ENCODE measurements at places on chromosomes 4 and X.

- DNase-seq: peak; percentile 40
Observed at GRCh38 chr4:158826882-158827281, 58.1 kb downstream of the FNIP2 start.

GRCh38 chr4:113979148-113979904 is at the start of gene ARSJ:
TSS of gene ARSJ (minus strand) at chr4:113979647. CDS start at chr4:113978834, 813 bp downstream.
- DNase-seq: peak; percentile 39

- DNase-seq: no peak
Observed at GRCh38 chrX:153696100-153696499, 8.4 kb downstream of the SLC6A8 start.

DNA sequence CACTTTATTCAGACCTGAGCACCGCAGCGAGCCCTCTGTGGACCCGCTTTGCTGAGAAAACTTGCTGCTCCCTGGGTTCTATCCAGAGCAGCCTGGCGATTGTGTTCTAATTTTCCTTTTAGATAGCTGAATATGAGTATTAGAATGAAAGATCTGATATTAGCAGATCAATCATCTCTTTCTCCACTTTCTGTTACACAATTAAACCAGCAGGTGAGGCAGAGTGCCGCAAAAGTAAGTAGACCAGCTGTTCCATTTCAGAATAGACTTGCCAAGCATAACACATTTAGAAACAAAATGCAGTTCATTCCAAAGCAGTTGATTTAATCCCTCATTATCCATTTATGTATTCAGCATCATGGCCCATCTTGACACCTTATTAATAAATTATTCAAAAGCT is 58.6 kb downstream of the PALLD start:
- no peak for DNase-seq

DNA sequence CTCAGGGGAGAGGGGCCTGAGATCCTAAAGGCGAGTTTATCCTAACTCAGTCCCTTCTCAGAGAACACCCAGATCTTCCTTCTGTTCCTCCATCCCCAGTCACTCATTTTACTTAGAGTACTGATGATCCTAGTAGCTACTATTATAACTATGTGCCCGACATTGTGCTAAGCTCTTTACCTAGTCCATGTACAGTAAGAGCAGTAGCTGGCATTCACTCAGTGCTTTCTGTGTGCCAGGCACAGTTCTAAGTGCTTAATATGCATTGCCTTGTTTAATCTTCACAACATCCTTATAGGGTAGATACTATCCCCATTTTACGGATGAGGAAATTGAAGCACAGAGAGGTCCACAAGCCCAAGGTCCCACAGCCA is 58.3 kb downstream of the FRMPD3 start:
- no peak for DNase-seq

GRCh38 chr4:165761963-165762362 is 111.1 kb upstream of the TLL1 start:
- DNase-seq: no peak

DNA sequence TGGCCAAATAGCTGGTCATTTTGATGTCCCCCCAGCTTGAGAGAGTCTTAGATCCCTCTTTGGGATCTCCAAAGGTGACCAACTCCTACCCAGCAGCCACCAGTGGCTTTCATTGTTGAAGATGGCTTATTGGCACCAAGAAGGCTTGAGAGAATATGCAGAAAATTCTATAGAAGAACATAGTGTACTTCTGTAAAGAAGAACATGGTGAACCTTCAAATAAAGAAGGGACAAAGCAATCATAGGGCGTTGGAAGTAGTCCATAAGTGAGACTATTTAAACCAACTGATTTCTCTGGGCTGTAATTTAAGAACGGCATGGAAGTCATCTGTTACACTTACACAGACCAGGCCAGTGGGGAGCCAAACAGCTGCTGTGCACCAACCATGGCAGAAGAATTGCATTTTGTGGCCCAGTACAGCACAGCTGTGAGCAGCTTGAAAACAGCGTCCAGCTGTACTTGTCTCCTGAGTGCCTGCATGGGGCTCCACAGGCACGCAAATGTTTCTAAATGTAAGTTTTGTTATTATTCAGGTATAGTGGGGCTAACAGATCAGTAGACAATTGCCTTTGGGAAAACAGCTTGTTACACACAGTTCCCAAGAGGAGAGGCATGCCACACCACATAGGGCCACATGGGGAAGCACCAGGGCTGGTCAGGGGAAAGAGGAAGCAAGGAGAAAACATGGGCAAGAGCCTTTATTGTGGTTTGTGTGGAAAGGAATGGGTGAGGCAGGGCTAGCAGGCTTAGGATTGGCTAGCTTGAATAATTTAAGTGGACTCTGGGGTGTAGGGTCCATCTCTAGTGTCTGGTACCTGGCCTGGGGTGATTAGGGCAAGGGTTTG is 125.0 kb downstream of the ARHGAP6 start:
- DNase-seq: no peak

DNA sequence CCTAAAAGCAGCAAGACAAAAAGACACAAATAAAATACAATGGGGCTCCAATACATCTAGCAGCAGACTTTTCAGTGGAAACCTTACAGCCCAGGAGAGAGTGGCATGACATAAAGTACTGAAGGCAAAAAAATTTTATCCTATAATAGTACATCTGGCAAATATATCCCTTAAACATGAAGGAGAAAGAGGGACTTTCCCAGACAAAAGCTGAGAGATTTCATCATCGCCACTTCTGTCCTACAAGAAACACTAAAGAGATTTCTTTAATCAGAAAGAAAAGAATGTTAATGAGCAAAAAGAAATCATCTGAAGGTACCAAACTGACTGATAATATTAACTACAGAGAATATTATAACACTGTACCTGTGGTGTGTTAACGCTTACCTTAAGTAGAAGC is 86.4 kb downstream of the ANKRD17 start:
- DNase-seq: no peak

GRCh38 chrX:6941041-6941440 is 206.5 kb upstream of the STS start:
- DNase-seq: no peak

DNA sequence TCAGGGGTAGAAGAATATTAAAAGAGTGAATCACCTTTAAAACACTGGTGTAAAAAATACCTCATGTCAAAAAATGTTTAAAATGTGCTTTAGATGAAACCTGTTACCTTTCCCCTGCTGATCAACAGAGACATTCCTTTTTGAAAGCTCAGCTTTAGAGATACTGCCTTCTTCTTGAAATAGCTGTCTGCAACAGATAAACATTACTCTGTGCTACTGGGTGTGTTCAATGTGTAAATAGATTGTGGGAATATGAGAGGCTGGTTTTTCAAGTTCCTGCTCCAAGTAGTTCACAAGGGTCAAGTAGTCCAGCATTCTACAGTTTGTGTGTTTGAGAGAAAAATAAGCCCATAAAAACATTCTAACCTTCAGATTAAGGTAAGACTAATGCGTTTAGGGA is at the start of gene SYTL5:
TSS of gene SYTL5 (plus strand) at position 263 of the 400 bp plus-strand sequence. CDS start 27,337 bp downstream, outside the sequence.
- DNase-seq: no peak

GRCh38 chr4:39469429-39470077 is 10.7 kb downstream of the LIAS start:
- DNase-seq: peak; percentile 48

- peak; percentile 65 for DNase-seq
Observed at GRCh38 chr4:105895583-105896460, 551 bp downstream of the NPNT start.

GRCh38 chrX:21632027-21632426 is 26.1 kb downstream of the KLHL34 start:
- DNase-seq: no peak

GRCh38 chrX:109714340-109714958 is 18.6 kb downstream of the ACSL4 start:
- DNase-seq: no peak

DNA sequence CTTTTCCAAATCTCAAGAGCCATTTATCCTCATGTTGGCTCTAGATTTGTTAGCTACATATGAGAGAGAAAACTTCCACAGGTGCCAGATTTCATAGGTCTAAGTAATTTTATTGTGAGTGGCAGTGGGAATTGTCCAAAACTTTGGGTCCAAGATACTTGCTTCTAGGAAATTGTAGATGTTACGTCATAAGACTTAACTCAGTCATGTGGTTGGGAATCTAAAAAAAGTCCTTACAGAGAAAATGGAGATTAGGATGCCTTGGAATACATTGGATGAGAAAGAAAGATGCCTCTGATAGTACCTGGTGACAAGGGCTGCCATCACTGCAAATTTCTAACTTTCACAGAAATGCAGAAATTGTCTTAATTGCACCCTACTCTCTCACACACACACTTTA is 506.5 kb downstream of the C4orf33 start:
- DNase-seq: no peak

- no peak for DNase-seq
Observed at GRCh38 chr4:7281691-7282665, 89.6 kb downstream of the SORCS2 start.

DNA sequence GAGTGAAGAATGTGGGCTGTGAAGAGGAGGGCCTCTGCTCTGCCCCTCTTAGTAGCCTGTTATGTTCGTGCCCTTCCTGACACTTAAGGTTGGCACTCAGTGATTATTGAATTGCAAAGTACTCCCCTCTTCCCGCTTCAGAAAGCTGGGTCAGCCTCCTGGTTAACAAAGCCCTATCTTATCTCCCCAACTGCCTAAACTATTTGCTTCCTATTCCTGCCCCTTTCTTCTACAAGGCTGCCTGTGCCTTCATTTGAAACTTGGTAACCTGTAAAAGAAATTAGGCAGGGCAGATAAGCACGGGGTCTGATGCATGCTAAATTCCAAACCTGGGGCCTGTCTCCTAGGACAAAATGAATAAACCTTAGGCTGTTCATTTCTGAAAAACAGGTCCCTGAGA is 23.1 kb upstream of the TMEM150C start:
- DNase-seq: no peak

DNA sequence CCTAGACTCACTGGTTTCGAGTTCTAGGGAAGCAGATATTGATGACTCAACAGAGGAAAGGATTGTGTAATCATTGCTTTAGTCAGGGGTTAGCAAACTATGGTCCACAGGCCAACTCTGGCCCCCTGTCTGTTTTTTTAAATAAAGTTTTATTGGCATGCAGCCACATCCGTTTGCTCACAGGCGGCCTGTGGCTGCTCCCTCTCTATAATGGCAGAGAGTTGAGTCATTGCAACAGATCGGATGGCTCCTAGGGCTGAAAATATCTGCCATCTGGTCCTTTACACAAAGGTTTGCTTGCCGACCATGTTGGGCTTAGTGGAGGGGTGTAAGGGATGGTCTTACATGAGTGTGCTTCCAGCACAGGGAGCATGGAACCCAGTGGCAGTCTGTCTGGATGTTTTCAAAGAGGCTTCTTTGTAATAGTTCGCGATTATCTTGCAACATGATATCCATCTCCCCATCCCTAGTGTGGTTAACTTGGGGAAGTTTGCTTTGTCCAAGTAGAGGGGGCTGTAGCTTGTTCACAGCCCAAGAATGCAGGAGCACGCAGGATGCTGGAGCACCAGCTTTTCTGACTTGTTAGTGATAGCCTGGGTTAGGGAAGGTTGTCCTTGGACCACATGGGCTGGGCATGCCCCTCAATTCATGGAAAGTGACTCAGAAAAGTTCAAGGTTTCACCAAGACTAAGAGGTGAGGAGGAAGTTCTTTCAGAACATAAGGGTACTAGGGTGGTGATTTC is 59.3 kb upstream of the CLDN34 start:
- DNase-seq: no peak

DNA sequence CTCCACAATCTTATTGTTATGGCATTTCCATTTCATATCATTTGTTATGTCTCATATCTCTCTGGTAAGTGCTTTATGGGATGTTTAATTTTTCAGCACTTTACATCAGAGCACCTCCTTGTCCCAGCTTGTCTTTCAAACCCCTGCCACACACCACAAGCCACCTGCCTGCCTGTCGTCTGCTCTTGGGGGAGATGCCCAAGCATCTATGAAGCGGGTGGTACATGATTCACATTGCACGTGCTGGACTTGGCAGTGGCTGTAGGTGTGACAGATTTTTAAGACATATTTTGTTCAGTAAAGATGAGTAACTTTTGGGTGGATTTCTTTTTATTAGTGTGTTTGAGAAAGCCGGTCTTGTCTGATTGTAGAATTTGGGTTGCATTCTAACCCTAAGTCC is 14.2 kb upstream of the SPATA4 start:
- no peak for DNase-seq

DNA sequence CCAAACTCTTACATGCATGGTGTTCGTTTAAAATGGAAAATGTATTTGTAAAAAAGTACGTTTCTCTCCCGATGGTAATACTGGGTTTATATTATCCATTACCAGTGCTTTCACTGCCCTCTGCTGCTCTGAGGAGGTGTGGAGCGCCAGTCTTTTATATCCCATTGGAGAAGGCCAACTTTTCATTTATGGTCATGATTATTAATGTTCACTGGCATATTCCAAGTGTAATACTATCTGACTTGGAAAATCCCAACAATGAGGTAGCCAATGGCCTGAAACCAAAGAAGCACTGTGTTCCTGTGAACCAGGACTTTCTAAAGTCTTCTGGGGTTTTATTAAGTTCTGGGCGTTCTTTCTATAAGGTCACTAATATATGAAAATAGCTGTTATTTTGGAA is 80.7 kb downstream of the SYNPO2 start:
- DNase-seq: peak; percentile 61

GRCh38 chr4:16117164-16117563 is 33.3 kb upstream of the PROM1 start:
- no peak for DNase-seq

GRCh38 chr4:38500433-38500832 is 163.6 kb upstream of the KLF3 start:
- DNase-seq: no peak

GRCh38 chr4:97038146-97038516 is 1105.1 kb downstream of the STPG2 start:
- DNase-seq: no peak

DNA sequence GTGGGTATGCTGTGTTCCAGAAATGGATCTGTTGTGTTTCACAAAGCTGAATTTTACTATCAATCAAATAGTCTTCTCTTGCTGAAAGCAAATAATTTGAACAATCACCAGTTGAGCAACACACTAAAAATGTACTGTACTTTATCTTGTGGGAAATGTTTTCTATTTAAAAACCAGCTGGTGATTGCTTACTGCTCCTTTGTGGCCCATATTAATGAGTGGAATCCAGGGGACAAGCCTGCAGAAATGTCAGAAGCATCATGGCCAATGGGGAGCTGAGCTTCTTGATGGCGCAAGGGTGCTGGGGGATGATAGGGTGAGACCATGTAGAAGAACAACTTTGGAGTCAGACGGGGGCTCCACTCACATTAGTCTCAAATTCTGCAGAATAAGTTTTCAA is 346.2 kb downstream of the ARHGAP10 start:
- no peak for DNase-seq

- DNase-seq: no peak
Observed at GRCh38 chrX:30688641-30689040, 35.4 kb downstream of the GK start.

- DNase-seq: no peak
Observed at GRCh38 chr4:66357316-66357715, 687.0 kb upstream of the EPHA5 start.

DNA sequence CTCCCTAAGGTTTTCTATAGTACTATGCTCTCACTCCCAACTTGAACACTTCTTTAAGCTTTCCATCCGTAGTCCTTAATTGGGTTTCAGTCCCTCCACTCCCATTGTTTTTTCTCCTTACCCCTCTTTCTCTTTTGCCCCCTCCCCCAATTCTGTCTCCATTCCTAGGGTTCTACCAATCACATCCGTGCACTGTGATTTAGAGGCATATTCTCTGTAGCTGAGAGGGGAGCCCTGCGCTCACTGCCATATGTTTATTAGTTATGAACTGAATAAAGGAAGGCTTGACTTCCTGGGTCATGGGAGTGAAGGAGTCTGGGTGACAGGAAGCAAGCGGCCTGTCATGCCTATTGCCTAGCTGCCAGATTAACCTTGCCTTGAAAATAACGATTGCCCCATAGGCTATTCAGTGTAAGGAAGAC is 471 bp downstream of the MCTS1 start:
- peak; percentile 2 for DNase-seq
